DMS53 (cell line): ENCODE measurements at places on chromosomes 3 and 15.

DNA sequence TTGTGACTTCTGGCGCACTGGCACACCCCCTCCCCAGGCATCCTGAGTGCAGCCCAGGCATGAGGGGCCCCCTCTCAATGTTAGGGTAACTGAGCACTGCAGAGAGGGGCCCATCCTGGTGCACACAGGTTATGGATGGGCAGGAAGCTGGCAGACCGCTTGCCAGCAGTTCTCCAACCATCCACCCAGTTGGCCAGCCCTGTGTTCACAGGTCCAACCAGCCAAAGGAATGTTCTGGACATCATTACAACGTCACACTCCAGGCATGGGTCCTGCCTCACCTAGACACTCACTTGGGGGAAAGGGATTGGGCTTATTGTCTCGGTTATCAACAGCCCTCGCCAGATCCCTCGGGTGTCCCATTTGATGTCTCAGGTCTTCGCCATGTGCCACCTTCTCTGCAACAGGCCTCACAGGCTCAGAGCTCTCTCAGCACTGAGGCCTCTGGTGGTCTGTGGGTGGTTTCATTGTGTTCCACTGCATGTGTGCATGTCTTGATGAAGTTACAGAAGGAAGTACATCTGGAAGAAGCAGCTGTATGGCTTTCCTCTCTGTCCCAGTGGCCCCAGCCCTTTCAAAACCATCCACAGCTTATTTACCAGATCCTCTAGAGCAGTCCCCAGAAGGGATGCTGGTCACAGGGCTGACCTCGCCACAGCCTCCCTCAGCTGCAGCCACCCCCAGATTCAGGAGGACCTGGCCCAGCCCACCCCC lies 23.7 kb downstream of the ADCY5 start:
- no peak for DNase-seq

DNA sequence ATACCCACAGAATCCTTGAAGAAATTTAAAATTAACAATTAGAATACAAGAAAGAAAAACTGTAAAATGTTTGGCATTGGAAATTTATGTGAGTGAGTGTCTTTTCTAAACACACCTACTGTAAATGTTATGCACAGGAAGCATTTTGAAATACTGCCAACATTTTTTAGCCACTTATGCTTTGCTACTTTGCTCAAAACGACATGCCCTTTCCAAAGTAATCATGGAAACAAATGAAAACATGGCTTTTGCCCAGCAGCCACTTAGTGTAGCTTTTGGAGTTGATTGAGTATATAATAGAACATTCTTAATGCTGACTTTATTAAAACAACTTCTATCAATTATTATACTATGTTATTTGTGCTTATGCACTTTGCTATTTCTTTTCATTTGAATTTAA lies 823.0 kb downstream of the CADM2 start:
- DNase-seq = peak; percentile 25

- DNase-seq = no peak
Measured at GRCh38 chr15:80246425-80246894, 5.6 kb downstream of the CTXND1 start.

DNA sequence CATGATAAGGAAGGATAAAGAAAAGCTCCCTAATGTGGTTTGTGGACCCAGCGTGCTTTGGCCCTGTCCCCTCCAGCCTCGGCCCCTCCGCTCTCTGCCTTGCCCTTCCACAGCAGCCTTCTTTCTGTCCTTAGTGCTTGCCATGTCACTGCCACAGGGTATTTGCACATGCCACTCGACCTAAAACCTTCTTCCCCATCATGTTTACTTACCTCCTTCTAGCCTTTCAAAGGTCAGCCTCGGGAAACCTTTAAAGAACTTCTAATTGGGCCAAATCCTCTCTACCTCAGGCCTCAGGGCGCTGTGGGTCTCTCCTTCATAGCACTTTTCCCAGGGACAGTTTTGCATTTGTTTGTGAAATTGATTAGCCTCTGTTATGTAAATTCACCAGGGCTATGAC lies 73.0 kb downstream of the SCN11A start:
- no peak for DNase-seq

DNA sequence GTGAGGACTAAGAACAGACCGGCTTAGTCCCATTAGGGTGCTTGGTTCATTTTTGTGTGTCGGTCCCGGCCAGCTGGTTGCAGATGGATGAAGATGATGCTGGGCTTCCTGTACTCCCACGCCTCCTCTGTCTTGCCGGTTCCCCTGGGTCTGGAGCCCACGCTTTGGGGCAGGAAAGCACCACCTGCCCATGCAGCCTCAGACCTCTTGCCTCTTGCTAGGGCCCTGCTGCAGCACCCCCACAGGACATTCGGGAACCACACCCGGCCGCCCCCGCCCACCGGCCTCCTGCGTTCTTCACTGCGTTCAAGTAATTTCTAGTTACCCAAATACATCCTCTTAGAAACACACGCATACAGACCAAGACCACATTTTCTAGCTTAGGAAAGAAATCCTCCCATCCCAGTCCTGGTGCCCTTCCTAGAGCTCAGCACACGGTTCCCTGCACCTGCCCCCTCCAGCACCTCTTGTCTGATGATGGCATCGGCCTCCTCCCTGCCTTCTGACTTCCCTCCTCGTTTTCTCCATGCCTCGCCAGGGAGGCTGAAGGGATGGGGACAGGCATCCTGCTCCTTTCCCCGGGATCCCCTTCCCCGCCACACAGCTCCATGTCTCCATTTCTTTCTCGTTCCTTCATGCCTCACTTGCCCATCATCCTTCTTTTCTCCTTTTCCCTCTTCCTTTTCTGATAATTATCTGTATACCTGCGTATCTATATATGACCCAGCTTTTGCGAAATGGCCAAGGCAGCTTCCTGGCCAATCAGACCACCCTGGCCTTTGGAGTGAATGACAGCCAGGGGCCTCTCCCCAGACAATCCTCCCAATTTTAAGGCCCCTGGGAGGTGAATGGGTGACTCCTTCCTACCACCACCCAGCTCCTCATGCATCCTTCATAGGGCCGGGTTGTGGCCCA lies 30.9 kb downstream of the FAM3D start:
- DNase-seq = no peak

DNA sequence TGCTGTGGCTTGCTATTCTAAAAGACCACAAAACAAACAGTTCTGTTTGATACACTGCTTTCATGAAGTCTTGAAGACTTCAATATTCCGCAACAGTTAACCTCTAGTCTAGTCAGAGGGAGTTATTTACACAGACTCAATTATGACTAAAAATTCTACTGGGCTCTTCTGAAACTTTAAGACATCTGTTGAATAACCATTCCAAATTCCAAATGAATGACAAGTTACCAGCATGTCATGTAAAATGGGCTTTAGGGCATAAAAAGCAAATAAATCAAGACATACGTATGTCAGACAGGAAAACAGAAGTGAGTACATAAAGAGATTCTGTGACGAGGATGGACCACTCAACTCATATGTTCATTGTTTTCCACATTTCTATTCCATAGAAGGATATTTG lies 93.9 kb downstream of the PLOD2 start:
- no peak for DNase-seq

DNA sequence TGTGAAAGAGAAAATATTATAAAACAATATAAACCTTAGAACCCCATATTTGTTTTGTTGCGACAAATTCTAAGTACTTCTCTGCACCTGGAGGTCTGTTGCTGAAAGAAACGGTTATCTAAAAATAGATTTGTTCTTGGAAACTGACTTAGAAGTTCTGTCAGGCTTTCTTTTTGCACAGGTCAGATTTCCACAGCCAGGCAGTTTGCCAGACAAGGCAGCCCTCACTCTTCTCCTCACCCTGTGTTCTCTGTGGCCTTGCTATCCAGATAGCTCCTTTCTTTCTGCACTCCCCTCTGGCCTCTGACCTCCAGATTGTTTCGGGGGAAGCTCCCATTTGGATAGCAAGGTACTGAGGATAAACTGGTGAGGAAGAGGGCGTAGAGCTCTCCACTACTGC lies 413.3 kb upstream of the ONECUT1 start:
- no peak for DNase-seq

- no peak for DNase-seq
Measured at GRCh38 chr3:168168743-168169142, 73.0 kb upstream of the GOLIM4 start.

DNA sequence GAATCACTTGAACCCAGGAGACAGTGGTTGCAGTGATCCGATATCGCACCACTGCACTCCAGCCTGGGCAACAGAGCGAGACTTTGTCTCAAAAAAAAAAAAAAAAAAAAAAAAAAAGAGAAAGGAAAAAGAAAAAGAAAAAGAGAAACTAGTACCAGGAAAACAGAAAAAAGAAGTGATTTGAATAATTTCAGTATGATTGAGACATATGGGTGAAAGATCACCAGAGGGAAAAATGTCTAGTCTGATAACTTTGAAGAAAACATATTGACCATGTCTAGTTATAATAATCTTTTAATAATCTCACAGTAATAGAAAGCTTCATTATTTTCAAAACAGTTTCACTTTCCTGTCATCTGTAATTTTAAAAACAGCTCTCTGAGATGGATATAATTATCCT lies 16.4 kb downstream of the TGFBR2 start:
- no peak for DNase-seq

DNA sequence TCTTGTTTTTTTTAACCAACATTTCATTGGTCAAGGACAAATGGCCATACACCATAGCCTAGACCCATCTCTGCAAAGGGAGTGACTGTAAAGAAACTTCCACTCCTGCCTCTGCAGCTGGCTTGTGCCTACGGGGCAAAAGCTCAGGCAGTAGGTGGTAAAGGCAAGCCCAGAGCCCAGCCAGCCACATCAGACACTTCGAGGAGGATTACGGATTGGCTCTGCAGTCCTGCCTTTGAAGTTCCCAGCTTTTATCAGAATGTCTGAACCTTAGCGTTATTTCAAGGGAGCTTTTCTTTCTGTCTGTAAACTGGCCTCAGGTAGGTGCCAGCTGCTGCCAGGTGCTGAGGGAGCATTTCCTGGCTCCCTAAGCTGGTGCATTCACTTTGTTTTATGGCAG lies 15.6 kb downstream of the ZNF710 start:
- DNase-seq = no peak

DNA sequence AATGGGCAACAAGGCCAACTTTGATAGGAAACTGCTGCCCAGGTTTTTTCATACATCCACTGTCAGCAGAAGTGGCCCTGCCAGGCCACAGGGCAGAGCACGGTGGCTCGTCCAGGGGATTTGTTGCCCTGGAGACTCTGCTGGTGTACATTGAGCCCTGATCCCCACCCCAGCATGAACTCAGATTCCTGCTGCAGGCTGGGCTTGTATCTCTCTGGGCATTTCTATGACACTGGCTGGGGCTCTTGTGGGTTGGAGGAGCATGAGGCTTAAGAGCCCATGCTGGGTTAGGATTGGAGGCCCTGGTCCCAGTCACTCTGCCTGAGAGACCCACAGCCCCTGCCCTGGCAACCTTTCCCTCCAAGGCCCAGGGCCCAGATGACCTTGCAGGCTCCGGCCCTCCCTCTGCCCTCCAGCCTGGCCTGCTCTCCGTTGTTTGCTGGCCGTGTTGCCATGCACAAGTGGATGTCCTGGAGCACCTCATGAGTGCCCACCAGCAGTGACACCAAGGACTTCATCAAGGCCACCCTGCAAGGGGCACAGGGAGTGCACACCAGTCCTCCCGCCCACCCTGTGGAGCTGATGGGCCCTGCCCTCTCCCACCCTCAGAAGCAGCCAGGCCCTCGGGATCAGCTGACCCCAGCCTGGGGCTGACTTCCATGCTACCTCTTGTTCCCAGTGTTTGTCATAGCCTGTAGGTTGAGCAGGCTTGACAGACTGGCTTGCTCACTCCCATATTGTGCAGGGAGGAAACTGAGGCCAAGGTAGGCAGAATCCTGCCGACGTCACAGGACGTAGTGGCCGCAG lies 58.2 kb downstream of the ZNF445 start:
- no peak for DNase-seq
